ENCODE measurements at places on chromosomes 6 and 20.

- no peak for DNase-seq
Measured at GRCh38 chr6:111050261-111051023, 36.9 kb upstream of the SLC16A10 start.

- DNase-seq, result no peak
Measured at GRCh38 chr6:123655521-123656306, 19.0 kb upstream of the TRDN start.

GRCh38 chr6:167668019-167668753 is 158.5 kb upstream of the AFDN start:
- no peak for DNase-seq

GRCh38 chr6:28137505-28137981 is 4.1 kb upstream of the ZKSCAN8 start:
- DNase-seq, result no peak

DNA sequence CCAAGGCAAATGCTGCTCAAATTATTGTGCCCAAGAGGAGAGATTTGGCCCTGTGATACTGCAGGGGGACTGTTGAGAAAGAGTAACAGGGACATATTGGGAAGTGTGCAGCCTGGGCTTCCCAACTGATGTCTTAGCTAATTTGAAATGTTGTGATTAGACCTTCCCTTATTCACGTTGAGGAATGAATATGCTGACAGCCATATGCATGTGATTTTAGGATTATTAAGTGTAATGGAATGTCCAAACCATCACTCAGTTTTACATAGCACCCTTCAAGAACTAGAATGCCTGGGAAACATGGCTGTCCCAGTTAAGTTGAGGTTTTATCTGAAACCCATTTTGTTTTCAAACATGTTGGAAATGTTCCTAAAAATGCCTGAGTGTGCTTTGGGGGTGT is 81.4 kb downstream of the CARMIL1 start:
- peak; percentile 23 for DNase-seq
